Posterior cingulate gyrus (tissue), 11 donors: ENCODE measurements at places on chromosomes 2 and 18.

DNA sequence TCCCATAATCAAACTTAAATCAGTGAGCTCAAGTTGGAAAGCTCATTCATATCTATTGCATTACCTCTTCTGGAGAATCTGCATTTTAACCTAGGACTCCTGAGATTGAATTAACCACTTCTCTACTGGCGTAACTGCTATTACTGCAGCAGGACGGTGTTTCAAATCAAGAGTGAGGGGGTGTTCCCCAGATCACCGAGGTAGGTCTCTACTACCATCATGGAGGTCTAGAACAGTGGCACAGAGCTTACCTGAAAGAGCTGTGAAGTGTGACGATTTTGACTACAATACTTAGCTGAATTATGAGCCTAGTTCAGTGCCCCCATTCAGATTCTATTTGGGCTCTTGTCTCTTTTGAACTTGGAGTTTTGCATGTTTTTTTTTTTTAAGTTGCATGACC lies 119.5 kb downstream of the POLE4 start:
- DNase-seq = no peak

DNA sequence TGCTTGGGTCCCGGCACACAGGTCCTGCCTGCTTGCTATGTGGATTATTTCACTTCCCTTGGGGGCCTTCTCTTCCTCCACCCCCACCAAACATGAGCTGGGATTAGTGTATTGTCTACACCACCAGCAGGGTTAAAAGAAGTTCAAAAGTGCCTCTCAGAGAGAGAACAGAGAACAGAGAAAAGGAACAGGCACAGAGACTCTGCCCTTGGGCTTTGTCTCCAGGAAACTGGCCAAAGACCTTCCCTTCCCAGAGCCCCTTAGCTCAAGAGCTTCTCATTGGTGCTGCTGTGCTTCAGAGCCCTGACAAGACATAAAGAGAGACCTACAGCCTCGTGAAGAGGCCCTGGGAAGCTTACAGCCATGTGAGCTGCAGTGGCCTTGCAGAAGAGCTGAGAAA lies 7.1 kb upstream of the FIGLA start:
- no peak for DNase-seq

- DNase-seq = peak; percentile 85
Measured at GRCh38 chr2:101518578-101519492, 43.9 kb upstream of the RFX8 start.

DNA sequence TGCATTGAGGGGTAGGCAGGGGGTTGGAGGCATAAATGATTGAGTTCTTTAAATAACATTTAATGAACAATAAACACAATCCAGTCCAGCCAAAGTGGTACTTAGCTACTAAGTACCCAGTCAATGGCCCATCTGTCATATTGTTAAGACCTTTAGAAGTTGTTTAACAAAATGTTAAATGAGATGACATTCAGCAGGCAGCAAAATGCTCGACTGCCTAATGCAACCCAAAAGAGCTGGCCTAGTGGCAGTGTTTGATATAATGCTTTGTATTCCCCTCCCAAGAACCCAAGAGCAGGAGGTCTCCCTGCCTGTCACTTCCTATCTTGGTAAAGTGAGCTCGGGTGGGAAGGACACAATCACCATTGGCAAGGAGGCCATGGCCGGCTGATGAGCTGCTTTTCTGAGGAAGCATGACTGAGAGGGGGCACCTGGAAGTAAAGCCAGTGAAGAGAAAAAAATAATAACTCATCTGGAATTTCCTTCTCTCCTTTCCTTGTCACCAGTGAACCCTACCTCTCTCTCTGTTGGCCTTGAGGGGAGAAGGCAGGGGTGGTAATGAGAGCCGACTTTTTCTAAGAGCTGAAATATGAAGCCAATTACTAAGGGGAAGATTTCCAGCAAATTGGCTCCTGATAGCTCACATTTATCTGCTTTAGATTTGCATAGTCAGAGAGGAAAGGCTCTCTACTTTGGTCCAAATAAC lies 140.6 kb downstream of the C1D start:
- no peak for DNase-seq

DNA sequence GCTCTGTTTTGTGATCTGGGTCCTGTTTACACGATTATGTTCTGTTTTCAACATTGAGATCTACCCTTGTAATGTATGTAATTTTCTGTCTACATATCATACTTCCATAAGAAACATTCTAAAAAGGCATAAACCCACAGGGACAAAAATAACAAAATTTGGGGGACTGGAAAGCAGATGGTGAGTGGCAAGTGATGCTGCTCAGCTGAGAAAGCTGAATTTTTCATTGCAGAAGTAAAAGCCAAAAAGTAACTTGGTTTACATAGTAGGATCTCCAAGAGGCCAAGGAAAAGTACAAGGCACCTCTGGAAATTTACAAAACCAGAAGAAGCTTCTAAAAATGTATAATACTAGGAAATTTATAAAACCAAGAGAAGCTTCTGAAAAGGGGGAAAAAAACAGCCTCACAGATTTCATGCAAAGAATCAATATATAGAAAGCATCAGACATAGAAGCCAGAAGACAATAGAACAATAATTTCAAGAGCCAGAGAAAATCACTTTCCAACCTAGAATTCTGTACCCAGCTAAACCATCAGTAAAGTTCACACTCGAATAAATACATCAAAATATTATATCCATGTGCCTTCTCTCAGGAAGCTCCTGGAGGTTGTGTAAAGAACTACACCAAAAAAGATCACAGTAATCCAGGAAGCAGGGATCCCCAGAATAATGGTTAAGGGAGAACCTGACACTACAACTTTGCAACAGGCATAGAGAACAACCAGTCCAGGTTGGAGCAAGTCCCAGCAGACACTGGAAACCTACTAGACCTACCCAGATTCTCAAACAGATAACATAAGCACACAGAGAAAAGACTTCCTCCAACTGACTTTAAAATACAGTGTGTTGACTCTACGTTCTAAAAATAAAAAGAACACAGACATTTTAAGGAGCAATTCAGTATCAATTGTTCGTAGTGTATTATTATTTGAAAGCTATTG lies 401.7 kb upstream of the HS6ST1 start:
- DNase-seq = no peak

GRCh38 chr2:191265311-191266170 lies 20.3 kb downstream of the MYO1B start:
- DNase-seq = no peak

DNA sequence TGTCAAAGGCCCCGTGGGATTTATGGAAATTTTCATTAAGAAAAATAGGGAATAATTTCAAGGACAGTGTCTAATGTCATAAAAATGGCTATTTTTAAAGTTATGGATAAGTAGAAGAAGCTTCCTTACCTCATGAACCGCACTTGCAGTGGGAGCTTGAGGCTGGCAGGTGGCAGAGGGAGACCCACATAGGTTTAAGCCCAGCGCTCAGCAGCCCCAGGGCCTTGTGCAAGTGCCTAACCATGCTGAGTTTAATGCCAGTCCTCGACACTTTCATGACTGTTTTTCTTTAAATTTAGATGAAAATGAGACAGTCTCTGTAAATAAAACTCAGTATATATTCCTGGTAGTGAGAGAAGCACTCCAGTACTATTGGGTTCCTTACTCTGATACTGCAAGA lies 285.6 kb downstream of the CNTNAP5 start:
- DNase-seq = no peak

DNA sequence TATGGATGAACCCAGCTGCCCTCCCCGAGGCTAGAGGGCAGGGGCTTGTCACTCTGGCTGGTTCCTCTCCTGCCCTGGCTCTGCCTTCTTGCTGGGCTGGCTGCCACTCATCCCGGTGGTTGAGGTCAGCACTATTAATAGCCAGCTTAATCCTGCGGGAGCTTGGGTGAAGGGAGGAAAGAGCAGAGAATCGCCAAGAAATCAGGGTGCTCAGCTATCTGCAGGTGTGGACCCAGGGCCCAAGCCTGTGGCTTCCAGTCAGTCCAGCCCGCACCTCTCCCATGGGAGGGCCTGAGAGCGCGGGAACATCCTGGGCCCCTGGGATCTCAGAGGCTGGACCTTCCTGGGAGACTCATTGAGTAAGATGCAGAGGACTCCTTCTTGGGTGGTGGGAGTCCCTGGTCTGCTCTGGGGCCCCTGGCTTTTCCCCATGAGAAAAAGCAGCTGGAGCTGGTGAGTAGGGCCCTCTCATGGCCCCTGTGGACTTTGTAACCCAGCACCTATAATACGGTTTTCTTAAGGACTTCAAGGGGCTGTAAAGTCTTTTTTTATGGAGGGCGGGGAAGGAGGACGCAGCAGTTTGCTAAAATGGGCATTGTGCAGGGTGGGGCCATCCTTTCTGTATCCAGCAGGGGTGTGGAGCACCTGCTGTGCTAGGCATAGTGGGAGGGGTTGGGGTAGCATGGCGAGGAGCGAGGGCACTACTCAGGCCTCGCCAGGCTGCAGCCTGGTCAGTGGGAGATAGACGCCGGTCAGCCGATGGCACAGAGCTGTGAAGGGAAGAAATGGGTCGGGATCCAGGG lies 27.4 kb upstream of the CNNM3 start:
- DNase-seq = no peak

DNA sequence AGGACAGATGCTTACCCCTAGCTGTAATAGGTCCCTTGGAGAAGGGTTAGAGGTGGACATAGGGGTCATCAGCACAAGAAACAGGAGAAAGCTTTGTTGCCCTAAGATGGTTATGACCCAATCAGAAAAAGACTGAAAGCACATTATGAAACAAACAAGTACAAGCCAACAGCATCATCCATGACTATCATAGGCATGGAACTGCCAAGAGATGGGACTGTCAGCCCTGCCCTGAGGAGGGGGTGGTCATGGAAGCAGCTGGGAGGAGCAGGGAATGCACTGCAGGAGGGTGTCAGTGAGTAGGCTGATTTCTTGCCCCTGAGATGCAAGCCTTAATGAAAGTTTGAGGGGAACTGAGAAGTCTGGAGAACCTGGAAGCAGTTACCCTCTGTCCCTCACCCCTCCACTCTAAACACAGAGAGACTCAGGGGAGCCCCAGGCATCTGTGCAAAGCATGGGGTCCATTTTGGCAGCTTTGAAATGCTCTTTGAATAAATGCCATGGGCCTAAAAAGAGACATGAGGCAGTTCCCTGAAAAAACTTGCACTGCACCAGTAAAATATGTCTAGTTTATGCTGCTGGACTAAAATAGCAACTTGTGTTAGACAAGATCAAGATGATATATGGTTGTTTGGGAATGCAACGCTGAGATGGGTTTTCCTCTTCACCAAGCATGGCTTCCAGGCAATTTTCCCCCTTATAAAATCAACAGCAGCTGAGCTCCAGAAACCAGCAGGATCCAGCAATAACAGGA lies 122.7 kb upstream of the ZFP36L2 start:
- no peak for DNase-seq

- DNase-seq = no peak
Measured at GRCh38 chr18:13273800-13274199, 55.2 kb downstream of the LDLRAD4 start.

GRCh38 chr2:39786761-39787522 lies 7.9 kb upstream of the THUMPD2 start:
- DNase-seq = no peak

DNA sequence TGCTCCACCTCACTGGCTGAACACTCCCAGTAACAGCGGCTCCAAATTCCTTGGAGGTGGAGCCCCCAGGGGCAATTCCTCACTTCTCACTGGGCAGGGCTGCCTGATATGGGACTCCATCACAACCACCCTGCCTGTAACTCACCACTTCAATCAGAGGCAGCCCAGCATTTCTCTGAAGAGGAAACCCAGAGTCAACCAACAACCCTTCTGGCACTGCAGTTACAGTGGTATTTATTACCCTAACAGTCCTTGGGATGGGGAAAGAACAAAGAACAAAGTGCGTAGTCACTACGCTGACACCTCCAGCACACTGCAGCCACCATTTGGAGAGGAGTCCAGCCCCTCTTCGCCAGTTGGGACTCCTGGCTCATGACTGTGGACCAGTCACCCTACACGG lies 85.7 kb upstream of the GALNT13 start:
- DNase-seq = no peak

- DNase-seq = no peak
Measured at GRCh38 chr2:195658541-195658890, 1.5 kb downstream of the SLC39A10 start.

DNA sequence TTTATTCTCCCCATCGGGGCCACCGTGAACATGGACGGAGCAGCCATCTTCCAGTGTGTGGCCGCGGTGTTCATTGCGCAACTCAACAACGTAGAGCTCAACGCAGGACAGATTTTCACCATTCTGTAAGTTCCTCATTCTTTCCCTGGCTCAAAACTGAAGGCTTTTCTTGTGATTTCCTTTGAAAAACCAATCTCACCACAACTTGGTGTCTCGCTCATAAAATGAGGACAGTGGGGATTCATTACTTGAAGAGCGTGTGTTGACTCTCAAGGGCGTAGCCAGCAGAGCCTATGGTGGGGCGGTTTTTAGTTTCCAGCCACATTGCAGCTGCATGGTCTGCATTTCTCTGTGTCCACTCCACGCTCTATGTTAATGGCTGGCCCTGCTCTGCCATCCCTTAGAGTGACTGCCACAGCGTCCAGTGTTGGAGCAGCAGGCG lies 29.0 kb downstream of the SLC1A4 start:
- DNase-seq = no peak

DNA sequence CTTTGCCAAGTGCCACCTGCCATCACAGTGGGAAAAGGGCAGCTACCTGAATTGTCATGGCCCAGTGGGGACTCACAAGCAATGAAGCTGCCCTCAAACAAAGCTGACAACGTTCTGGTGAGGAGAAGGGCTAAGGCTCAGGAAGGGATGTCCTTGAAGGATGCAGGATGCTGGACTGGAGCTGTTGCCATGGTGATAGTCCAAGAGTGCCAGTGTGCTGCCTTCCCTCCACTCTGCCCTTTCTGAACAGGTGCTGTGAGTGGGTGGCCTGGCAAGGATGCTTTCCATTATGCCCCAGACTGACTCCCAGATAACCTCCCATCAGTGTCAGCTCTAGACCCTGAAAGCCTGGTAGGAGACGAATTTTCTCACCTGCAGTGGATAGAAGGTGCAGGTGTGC lies 137.8 kb upstream of the GYPC start:
- DNase-seq = no peak

- DNase-seq = no peak
Measured at GRCh38 chr18:33583901-33584300, 5.9 kb downstream of the ASXL3 start.

DNA sequence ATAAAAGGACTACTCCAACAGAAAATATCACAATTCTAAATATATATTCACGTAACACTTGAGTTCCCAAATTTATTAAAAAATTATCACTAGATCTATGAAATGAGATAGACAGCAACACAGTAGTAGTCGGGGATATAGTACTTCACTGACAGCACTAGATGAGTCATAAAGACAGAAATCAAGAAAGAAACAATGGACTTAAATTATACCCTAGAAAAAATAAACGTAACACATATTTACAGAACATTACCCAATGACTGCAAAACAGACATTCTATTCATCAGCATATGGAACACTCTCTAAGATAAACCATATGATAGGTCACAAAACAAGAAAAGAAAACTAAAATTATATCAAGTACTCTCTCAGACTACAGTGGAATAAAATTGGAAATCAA lies 429.4 kb downstream of the MBD2 start:
- no peak for DNase-seq

- DNase-seq = no peak
Measured at GRCh38 chr2:224958873-224959272, 83.4 kb downstream of the DOCK10 start.

- DNase-seq = no peak
Measured at GRCh38 chr2:162379719-162380580, 36.0 kb downstream of the GCA start.

- no peak for DNase-seq
Measured at GRCh38 chr18:2087877-2088673, 483.2 kb downstream of the METTL4 start.
